ENCODE measurements at places on chromosomes 2 and 18.

- peaks cover 48% of the 10 kb centered on the region for H3K27me3 ChIP-seq
- H3K36me3 ChIP-seq = no peaks in the 10 kb centered on the region
- H3K4me3 ChIP-seq = no peak overlapping the region
- H3K27ac ChIP-seq = no peak overlapping the region
- peaks cover 3% of the 10 kb centered on the region for H3K4me1 ChIP-seq
Measured at GRCh38 chr2:72140621-72140960, 7.1 kb downstream of the CYP26B1 start.

GRCh38 chr2:172739661-172740266, 4.1 kb downstream of the RAPGEF4 start:
- H3K27ac ChIP-seq = no peak overlapping the region
- no peak for DNase-seq
- H3K4me3 ChIP-seq = no peak overlapping the region

DNA sequence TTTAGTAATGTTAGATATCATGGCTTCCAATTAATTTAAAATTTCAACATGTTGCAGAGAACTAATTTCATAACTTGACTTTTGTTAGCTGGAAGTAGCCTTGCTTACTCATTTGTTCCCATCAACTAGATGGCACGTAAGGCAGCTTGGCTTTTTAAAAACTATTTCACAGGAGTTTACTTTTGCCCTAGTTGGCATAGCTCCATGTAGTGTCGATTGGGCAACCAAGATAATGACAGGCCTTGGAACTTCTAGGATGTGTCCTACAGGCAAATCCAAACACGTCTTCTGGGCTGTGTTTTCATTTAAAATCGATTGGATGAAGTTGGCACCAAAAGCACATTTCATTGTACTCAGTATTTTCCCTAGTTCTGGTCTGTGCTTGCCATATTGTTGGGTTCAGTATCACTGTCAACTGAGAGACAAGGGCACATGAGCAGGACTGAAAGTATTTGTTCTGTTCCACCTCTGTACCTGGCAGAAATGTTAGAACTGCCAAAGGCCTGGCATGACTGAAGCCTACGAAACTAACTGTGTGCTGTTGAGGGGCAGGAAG, 29.4 kb downstream of the HADHB start:
- DNase-seq = no peak
- peaks cover 8% of the 10 kb centered on the region for H3K36me3 ChIP-seq
- no peaks in the 10 kb centered on the region for H3K27me3 ChIP-seq
- no peak overlapping the region for H3K4me3 ChIP-seq

DNA sequence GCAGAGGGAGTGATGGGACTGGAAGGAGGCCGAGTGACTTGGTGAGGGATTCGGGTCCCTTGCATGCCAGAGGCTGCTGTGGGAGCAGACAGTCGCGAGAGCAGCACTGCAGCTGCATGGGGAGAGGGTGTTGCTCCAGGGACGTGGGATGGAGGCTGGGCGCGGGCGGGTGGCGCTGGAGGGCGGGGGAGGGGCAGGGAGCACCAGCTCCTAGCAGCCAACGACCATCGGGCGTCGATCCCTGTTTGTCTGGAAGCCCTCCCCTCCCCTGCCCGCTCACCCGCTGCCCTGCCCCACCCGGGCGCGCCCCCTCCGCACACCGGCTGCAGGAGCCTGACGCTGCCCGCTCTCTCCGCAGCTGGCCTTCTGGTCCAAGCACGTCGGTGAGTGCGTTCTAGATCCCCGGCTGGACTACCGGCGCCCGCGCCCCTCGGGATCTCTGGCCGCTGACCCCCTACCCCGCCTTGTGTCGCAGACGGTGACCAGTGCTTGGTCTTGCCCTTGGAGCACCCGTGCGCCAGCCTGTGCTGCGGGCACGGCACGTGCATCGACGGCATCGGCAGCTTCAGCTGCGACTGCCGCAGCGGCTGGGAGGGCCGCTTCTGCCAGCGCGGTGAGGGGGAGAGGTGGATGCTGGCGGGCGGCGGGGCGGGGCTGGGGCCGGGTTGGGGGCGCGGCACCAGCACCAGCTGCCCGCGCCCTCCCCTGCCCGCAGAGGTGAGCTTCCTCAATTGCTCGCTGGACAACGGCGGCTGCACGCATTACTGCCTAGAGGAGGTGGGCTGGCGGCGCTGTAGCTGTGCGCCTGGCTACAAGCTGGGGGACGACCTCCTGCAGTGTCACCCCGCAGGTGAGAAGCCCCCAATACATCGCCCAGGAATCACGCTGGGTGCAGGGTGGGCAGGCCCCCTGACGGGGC, 4.6 kb downstream of the PROC start:
- H3K4me3 ChIP-seq = peak overlapping the region; percentile 42
- peak; percentile 71 for DNase-seq
- H3K27ac ChIP-seq = no peak overlapping the region
- peaks cover 29% of the 10 kb centered on the region for H3K27me3 ChIP-seq
- peaks cover 31% of the 10 kb centered on the region for H3K4me1 ChIP-seq
- no peaks in the 10 kb centered on the region for H3K36me3 ChIP-seq

GRCh38 chr2:215620528-215620927, 184.7 kb upstream of the FN1 start:
- no peaks in the 10 kb centered on the region for H3K4me1 ChIP-seq
- no peak overlapping the region for H3K4me3 ChIP-seq
- no peaks in the 10 kb centered on the region for H3K27me3 ChIP-seq
- peak overlapping the region; percentile 32 for H3K27ac ChIP-seq

DNA sequence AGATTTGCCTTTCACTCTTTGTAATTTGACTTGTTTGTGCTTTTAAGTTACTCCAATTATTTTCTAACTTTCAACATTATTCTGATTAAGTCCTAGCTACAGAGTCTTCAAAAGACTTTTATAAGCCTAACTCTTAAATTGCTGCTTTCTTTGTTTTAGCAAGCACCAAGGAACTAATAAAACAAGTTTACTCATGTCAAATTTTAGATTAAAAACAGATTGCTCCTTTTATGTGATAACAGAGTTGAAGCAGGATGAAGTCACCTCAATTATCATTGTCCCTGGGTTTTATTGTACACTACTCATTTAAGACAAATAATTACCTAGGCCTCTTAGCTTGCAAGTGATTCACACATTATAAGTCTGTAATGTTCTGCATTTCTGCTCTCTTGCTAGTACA, 678.4 kb downstream of the ERBB4 start:
- H3K27me3 ChIP-seq = no peaks in the 10 kb centered on the region
- H3K27ac ChIP-seq = no peak overlapping the region
- H3K4me3 ChIP-seq = no peak overlapping the region
- H3K36me3 ChIP-seq = no peaks in the 10 kb centered on the region
- no peak for DNase-seq
- H3K4me1 ChIP-seq = no peaks in the 10 kb centered on the region

DNA sequence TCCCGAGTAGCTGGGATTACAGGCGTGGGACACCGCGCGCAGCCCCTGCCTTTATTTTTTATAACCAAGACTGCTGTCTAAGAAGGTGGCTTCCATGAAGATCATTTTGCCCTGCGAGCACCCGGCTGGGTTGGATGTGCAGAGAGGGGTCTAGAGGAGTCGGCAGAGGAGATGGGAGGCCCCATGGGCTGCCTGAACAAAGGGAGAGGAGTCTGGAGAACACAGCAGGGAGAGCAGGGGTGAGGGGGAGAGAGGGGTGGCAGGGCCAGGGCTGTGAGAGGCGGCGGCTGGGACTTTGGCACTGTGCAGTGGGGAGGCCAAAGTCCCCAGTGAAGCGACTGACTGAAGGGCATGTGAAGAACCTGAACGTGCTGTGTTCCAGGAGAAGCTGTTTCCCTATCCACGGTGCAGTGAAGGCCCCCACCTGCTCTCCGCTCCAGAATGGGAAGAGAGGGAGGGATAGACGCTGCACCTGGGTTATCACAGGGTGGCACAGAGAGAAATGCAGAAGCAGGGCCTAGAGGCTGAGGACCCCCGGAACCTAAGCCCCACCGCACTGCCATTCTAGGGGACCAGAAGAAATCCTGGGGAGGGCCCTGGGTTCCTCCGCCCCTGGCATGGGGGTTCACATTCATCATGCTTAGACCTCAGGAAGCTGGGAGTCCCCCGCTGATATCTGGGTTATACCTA, 24.8 kb upstream of the FOSL2 start:
- H3K36me3 ChIP-seq = no peaks in the 10 kb centered on the region
- no peak for DNase-seq
- H3K27me3 ChIP-seq = peaks cover 12% of the 10 kb centered on the region
- peaks cover 11% of the 10 kb centered on the region for H3K4me1 ChIP-seq
- H3K27ac ChIP-seq = no peak overlapping the region
- no peak overlapping the region for H3K4me3 ChIP-seq

- no peaks in the 10 kb centered on the region for H3K4me1 ChIP-seq
- H3K4me3 ChIP-seq = no peak overlapping the region
- H3K36me3 ChIP-seq = no peaks in the 10 kb centered on the region
- no peak overlapping the region for H3K27ac ChIP-seq
- DNase-seq = no peak
- no peaks in the 10 kb centered on the region for H3K27me3 ChIP-seq
Measured at GRCh38 chr18:10805587-10806118, 279.8 kb downstream of the NAPG start.

DNA sequence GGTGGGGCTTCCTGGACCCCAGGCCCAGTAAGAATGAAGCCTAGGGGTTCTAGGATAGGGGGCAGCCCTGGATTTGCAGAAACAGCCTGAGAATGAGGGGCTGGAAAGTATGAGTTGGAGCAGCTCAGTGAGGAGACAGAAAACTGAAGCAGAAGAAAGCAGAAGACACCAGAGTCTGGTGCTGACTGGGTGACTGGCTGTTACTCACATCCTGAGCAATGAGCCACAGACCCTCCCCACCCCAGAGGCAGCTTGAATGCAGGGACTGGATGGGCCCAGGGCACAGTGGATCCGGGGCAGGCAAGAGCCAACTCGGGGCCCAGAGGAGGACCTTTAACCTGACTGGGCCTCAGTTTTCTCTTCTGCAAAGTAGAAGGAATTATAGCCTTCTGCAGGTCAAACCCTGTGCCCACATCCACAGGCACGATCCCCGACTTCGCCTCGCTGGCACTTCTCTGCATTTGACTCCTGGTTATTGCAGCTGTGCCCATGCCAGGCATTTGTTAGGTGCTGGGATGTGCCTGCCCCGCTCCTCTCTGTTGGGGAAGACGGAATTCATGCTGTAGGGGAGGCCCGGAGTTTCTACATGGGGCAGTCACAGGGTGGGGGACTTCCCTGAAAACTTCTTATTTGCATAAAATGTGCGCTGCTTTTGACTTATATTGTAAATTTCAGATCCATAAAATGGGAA, 8.5 kb downstream of the STEAP3 start:
- DNase-seq = no peak
- H3K27ac ChIP-seq = no peak overlapping the region
- no peak overlapping the region for H3K4me3 ChIP-seq
- peaks cover 2% of the 10 kb centered on the region for H3K27me3 ChIP-seq
- no peaks in the 10 kb centered on the region for H3K36me3 ChIP-seq
- H3K4me1 ChIP-seq = no peaks in the 10 kb centered on the region

GRCh38 chr2:40480073-40480472, 28.2 kb upstream of the SLC8A1 start:
- no peaks in the 10 kb centered on the region for H3K27me3 ChIP-seq
- no peaks in the 10 kb centered on the region for H3K36me3 ChIP-seq
- no peak overlapping the region for H3K27ac ChIP-seq

DNA sequence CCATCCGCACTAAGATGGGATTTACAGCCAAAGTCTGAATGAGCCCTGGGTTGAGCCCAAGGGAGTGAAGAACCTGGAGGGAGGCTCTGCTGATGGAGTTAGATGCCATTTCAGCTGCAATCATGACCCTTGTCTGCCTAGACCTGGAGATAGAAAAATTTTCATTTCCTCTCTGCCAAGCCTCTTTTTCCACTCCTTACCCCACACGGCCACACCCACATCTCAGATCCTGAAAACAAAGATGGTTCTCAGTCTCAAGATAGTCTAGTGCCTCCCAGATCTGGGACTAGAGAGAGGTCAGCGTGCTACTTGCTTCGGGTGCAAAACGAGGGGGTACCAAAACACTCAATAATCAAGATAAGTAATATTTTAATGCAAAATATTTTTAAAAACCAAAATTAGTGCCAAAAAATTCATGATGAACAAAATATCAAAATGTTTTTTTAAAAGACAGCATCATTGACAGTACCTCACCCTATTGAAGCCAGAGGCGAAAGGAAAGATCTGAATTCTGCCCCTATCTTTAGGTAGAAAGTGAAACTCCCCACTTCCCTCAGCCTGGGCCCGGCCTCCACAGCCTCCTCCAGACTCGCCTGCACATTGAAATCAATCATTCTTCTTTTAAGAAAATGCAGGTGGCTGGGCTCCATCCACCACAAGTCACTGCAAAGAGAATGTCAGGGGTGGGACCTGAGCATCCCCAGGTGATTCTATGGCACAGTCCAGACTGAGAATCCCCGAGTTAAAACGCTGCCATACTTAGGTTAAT, 57.8 kb upstream of the GPR45 start:
- H3K27me3 ChIP-seq = peaks cover 4% of the 10 kb centered on the region
- H3K4me3 ChIP-seq = no peak overlapping the region
- no peaks in the 10 kb centered on the region for H3K4me1 ChIP-seq
- no peak for DNase-seq
- H3K36me3 ChIP-seq = no peaks in the 10 kb centered on the region

DNA sequence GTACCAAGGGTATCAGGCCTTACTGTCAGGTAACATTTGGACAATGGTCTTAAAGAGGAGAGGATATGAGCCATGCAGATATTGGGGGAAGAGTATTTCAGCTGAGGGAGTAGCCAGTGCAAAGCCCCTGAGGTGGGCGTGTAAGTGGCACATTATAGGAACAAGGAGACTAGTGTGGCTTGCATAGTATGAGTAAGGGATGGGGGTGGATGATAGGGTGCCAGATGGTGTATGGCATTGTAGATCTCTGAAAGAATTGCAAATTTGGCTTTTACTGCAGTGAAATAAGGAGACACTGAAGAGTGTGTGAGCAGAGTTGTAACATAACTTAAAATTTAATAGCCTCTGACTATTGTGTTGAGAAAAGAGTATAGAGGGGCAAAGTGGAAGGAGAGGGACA, 244.0 kb downstream of the PDE11A start:
- no peak overlapping the region for H3K4me3 ChIP-seq
- no peaks in the 10 kb centered on the region for H3K36me3 ChIP-seq
- no peak overlapping the region for H3K27ac ChIP-seq
- H3K4me1 ChIP-seq = no peaks in the 10 kb centered on the region
- no peak for DNase-seq

GRCh38 chr2:54522624-54523281, 66.6 kb downstream of the SPTBN1 start:
- no peaks in the 10 kb centered on the region for H3K36me3 ChIP-seq
- DNase-seq = peak; percentile 65
- H3K4me3 ChIP-seq = no peak overlapping the region
- no peaks in the 10 kb centered on the region for H3K4me1 ChIP-seq
- H3K27ac ChIP-seq = no peak overlapping the region

DNA sequence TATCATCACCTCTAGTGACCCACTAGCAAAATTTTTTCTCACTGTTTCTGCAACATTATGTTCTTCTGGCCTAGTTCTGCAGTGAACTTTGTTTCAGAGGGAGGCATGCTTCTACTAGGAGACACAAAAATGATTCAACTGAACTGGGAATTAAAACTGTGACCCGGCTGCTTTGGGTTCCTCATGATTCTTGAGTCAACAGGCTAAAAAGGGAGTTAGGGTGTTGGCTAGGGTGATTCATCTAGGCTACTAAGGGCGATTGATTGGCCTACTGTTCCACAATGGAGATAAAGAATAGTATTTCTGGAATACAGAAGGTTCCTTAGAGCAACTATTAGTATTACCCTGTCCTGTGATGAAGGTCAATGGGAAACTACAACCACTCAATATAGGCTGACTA, 179.5 kb downstream of the PPP1R1C start:
- no peaks in the 10 kb centered on the region for H3K27me3 ChIP-seq
- H3K27ac ChIP-seq = no peak overlapping the region
- no peaks in the 10 kb centered on the region for H3K36me3 ChIP-seq
